T-helper 2 cell treated with Interferon-gamma antibody and Interleukin-4, amounts not matched to agents 5 μg/mL and 100 μg/mL, for 36 hours (primary cell): ENCODE measurements at places on chromosomes 7 and 10.

DNA sequence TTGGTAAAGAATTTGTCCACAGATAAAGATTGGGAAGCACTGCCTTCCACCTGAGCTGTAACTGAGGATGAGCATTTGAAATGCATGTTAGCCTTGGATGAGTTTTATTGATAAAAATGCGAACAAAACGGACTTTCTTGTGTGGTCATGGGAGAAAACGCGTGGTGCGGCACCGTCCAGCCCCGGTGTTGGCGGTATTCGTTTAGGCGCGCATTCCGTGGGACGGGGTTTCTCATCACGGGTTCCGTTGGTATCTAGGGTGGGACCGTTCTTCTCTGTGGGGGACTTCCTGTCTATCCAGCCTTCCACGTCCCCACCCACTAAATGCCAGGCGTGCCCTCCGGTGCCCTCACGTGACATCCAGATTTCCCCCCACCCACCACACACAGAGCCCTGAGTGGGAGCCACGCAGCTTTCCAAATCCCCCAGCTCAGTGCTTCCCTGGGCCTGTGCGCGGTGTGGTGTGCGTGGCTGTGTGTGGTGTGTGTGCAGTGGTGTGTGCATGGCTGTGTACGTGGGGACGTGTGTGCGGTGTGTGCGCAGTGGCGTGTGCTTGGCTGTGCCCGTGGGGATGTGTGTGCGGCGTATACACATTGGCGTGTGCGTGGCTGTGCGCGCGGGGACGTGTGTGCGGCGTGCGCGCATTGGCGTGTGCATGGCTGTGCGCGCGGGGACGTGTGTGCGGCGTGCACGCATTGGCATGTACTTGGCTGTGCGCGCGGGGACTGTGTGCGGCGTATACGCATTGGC, 18.1 kb downstream of the IQCE start:
- no peak for DNase-seq

DNA sequence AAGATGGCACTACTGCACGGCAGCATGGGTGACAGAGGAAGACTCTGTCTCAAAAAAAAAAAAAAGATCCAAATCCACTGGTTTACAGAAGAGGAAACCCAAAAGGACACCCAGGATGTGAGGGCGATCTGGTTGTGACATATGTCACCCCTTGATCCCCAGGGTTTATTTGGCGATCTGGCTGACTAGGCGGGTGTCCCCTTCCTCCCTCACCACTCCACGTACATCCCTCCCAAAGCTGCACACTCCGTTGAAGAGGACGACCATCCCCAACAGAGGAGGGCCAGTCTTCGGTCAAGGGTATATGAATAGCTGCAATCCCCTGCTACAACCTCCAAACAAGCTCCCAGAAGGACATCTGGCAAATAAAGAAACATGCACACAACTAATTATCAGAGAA, 111.6 kb downstream of the HTR5A start:
- no peak for DNase-seq

DNA sequence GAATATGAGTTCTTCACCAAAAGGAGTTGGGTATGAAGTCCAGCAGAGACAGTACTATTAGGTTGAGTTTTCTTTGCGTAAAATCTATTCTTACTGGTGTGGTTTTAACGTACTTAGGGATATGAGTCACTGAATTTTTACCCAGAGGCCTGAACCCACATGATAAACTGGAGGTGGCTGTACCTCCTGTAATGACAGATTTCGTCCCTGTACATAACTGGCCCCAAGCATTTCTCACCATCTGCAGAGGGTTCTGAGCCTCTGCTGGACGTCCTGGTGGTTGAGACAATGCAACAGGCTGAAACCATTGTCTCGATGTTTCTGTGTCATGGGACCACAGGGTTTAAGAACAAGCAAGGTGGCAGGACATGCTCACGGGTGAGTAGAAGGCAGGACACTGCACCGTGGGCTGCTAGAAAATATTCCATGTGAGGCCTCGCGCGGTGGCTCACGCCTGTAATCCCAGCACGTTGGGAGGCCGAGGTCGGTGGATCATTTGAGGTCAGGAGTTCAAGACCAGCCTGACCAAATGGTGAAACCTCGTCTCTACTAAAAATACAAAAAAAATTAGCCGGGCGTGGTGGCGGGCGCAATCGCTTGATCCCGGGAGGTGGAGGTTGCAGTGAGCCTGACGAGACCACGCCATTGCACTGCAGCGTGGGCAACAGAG, 233.9 kb downstream of the DNAJB6 start:
- DNase-seq: peak; percentile 44

DNA sequence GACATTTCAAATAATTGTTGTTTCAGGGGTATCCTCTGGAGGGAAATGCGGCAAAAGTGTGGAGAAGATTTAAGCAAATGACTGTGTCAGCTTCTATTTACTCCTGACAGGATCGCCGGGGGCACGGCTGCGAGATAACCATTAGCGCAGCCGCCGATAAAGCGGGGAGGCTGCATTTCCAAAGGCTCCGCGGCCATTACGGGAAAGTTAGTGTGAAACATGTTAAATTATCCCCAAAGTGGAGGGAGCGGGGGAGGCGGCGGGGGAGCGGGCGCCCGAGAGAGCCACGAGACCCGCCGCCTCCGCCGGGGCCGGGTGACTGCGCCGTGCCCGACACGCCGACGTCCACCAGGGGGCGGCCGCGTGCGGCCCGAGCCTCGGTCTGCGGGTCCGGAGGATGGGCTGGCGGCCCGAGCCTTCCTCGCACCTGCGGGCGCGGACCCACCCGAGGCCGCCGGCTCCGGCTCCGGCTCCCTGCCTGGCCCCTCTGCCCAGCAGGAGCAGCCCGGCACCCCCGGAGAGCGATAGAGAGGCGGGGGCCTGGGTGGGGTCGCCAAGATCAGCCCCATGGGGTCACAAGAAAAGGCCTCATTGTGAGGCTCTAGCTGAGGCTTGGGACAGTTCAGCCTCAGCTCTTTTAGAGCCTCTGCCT, 74.4 kb upstream of the PAX2 start:
- DNase-seq: peak; percentile 58

DNA sequence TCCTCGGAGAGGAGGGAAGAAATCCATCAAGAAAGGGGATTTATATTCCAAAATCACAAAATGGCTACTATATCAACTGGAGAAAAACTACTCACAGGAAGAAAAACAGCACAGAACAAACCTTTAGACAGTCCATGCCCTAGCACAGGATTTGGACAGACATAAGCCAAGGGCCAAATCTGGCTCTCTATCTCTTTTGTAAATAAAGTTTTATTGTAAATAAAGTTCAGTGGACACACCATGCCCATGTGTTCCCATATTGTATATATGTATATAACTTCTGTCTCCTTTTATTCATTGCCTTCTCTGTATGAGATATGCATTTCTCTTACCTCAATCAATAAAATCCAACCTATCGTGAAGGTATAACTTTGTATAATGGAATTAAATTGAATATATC, 742.8 kb upstream of the LRRTM3 start:
- DNase-seq: no peak

DNA sequence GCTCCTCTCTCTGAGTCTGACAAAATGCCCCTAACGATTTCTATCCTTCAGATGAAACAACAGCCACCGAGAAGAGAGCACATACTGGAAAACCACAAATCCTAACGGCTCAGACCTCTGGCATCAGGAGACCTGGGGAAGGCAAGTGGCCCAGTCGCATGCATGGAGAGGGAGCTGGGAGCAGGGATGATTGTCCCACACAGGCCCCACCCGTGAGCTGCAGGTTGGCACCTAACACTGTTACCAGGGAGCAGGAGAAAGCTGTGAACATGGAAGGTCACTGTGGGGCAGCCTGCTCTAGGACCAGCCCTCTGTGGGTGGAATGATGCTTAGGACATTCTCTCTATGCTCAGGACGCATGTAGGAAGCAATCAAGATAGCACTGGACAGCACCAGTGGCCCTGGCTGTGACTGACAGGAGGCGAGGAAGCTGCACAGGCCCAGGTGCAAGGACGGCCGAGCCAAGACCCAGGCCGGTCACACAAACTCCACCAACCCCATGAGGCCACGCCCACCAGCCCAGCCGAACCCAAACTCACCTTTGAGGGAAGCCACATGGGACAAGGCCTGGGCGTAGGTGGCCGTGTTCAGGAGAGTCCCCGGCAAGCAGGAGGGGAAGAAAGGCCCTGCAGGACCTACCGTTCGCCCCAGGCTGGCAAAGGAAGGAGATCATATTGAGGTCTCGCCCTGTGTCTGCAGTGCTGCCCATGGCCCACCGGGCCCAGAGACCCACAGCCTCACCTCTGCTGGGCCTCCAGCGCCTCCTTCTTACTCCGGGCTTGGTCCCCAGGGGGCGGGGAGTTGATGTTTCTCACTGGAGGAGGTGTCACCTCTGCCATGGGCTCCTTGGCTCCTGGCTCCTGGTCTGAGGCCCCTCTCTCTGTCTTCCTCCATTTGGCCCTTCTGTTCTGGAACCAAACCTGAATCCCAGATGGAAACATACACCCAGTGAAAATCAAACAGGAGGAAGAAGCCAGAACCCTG, 9.7 kb downstream of the DRGX start:
- DNase-seq: no peak

DNA sequence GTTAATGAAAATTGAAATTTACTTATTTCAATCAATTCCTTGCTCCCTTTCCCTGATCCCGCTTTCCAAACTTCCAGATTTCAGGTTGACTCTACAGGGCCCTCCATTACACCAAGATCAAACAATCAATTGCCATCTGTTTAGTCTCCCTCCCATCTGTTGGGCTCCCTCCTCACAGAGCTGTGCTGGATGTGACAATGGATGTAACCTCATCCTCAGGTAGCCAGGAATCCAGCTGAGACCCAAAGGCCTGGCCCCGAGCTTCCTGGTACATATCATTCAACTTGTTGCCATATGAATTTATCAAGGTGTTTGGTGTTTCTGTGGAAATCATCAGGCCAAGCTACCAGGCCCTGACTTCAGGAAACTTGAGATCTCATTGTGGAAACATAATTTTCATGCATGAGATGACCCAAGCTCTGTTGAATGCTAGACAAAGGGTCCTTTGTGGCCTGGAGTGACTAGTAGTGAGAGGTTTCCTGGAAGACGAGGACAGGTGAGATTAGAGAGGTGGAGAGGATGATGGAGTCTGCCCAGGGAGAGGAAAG, 148.6 kb upstream of the PDE1C start:
- no peak for DNase-seq
